Lung (tissue), 17 donors: ENCODE measurements at places on chromosomes 2 and 18. TPM values are rescaled to one million over a fixed set of nuclear protein-coding genes. Genes with fewer than 3 reads are reported as not detected.
A peak's percentile ranks its signal among the peaks of the same experiment; 100 is the strongest.

DNA sequence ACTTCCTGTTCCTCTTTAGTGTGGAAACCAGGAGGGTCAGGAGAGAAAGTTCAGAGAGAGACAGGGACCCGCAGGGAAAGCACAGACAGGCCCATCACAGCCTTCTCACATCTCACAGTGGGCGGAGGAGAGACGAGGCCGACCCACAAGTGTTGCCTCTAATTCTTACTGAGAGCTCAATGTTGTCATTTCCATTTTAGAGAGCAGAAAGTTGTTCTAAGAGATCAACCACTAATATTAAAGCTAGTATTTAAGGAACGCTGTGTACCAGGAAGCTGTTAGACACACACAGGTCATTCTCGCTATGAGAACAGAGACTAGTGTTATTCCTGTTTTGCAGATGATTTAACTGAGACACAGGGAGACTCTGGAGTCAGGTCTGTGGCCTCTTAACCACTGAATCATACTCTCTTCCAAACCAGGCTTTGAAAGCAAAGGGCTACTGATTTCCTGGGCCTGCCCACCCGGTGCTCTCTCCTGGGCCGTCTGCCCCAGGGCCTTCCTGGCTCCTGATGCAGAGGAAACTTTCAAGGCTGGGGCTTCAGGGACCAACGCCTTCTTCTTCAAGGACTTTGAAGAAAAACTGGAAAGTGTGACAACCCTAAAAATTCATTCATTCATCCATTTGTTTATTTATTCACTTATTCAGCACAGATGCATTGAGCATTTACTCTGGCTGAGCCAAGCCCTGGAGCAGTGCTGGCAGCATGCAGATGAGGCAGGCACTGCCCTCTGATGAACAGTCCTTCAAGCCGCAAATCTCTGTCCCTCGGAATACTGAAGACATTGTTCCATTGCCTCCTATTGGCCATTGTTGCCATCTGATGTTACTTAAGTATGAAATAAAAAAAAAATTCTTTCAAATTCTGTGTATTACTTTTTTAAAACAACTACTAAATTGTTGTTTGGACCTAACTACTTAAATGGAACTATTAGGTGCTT, 37.2 kb upstream of the BIN1 start:
- no peaks in the 10 kb centered on the region for H3K4me1 ChIP-seq
- no peaks in the 10 kb centered on the region for H3K27me3 ChIP-seq
- DNase-seq, result no peak
- no peak overlapping the region for H3K4me3 ChIP-seq

DNA sequence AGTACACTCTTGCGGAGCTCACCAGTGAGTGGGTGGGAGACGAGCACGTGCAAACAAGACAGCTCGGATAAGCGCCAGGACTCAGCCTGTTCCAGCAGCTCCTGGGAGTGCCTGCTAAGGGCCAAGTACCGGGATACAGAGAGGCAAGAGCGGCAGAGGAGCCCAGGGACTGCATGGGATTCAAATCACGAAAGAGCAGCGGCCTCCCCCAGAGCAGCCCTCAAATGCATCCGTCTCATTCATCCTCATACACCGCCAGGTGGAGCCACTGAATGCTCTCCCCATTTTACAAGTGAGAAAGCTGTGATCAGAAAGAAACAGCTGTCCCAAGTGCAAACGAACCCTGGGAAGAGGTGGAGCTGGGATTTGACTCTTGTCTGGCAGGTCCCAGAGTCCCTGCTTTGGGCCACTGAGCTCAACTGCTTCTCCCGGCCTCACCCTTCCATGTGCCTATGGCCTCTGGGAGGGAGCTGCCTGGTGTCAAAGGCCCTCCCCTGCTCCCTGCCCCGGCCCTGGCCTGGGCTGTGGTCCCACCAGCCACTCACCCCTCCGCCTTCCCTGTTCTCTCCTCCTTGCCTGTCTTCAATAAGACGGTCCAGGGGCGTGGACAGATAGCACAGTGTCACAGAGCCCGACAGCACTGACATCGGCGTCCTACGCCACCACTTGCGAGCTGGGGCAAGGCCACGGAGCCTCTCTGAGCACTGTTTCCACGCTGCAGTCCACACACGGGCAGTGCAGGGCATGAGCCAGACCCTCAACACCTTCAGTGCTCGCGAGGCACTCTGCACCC, 72.8 kb upstream of the TAF1B start:
- peaks cover 18% of the 10 kb centered on the region for H3K4me1 ChIP-seq
- no peak overlapping the region for H3K4me3 ChIP-seq
- peak; percentile 86 for DNase-seq
- no peaks in the 10 kb centered on the region for H3K36me3 ChIP-seq

DNA sequence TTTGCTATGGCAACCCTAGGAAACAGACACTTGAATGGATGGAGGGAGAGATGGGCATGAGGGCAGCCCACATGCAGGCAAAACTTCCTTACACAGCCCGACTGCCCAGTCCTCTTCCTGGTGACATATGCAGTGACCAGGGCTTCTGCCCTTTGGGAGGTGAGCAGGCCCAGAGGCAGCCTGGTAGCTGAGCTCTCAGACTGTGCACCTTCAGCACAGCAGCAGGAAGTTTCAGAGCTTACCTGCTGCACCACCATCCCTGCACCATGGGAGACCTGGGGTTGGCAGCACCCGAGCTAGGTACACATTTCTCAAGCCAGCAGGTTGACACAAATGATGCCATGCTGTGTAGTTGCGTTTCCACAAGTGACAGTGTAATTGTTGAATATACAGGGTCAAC, 97.6 kb upstream of the LMAN1 start:
- no peak overlapping the region for H3K4me3 ChIP-seq
- H3K27ac ChIP-seq, result no peak overlapping the region
- H3K27me3 ChIP-seq, result no peaks in the 10 kb centered on the region
- peaks cover 17% of the 10 kb centered on the region for H3K36me3 ChIP-seq
- H3K4me1 ChIP-seq, result no peaks in the 10 kb centered on the region
- no peak for DNase-seq

Gene COLEC11
- 1.9 TPM for polyA plus RNA-seq

DNA sequence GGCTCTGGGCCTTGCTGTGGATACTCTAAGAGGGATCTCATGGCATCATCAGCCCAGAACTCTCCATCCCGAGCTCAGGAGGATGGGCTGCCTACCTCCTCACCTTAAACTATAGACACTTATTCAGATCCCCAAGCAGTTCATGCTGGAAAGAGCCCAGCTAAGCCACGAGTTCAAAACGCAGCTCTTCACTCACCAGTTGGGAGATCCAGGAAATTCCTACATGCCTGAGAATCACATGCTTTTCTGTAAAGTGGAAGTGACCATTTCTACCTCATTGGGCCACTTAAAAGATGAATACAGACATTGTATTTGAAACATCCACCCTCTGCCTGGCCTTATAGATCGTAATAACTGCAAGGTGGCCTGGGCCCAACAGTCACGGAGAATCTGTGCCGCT, 6.6 kb downstream of the ATOH8 start:
- no peak overlapping the region for H3K4me3 ChIP-seq
- no peak overlapping the region for H3K27ac ChIP-seq
- no peak for DNase-seq
- peaks cover 22% of the 10 kb centered on the region for H3K36me3 ChIP-seq
- H3K4me1 ChIP-seq, result no peaks in the 10 kb centered on the region

DNA sequence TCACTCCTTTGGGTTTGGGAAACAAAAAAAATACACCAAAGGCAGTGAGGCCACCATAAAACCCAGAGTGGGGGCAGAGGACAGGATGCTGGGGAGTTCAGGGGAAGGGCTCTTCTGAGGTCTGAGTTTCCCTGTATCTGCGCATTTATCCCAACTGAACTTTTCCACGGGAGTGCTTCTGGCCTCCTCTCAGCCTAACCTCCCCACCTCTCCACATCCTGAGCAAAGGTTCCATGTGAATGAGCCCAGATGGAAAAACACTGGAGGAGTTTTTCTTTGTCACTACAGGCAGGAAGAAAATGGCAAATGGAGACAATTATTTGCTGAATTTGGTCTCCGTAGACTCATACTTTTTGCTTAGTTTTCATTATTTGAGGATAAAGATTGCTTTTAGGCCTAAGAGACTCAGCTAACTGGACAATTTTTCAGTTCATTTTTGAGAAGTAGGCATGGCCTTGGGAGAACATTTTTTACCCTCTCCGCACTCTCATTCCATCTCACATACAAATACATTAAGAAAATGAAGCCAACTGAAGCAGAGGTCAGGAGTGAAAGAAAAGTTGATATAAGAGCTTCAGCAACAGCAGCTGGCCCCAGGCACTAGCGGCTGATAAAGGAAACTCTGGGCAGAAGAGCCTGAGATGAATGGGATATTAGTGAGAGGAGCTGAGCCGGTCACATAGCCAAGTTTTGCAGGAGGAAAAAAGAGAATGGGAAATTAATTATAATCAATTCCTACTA, 82.6 kb upstream of the CYP1B1 start:
- peak overlapping the region; percentile 57 for H3K27ac ChIP-seq
- H3K4me1 ChIP-seq, result peaks cover 47% of the 10 kb centered on the region
- H3K4me3 ChIP-seq, result no peak overlapping the region
- peak; percentile 83 for DNase-seq
- no peaks in the 10 kb centered on the region for H3K27me3 ChIP-seq
- no peaks in the 10 kb centered on the region for H3K36me3 ChIP-seq

DNA sequence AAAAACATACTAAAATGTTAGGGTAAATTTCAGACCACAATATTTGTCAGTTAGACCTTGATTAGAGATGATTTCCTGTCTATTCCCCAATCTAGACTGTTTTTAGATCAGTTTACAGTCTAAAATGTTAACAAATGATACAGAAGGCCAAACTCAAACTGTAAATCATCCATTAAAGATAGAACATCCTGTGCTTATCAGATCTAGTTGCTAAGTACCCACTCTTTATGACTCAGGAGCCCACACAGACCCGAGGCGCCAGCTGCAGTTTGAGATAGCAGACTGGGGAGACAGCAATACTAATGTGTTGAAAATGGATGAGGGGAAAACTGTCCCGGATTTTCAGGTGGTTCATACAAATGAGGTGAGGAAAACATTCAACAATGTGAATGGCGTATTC, 113.3 kb downstream of the SCG2 start:
- H3K27me3 ChIP-seq, result no peaks in the 10 kb centered on the region
- DNase-seq, result no peak
- H3K36me3 ChIP-seq, result no peaks in the 10 kb centered on the region

DNA sequence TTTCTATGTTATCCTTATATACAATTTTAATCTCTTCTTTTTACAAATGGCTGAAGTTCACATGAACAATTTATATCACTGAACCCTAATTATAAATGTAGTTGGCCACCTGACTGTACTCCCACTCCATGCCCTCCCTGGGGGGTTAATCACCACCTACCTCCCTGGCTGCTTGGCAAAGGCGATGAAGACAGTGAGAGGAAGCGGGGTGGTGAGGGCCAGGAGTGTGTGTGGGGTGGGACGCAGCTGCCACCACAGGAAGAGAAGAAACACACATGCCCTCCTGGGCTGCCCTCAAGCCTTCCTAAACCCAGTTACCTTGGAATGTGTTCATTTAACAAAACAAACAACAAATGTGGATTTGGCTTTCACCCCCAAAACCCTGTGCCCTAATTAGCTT, 87.0 kb upstream of the REV1 start:
- no peak overlapping the region for H3K4me3 ChIP-seq
- no peaks in the 10 kb centered on the region for H3K36me3 ChIP-seq
